ENCODE measurements at places on chromosomes 12 and 14.
A peak's percentile ranks its signal among the peaks of the same experiment; 100 is the strongest.

GRCh38 chr12:49875115-49875720, 28.5 kb downstream of the FAIM2 start:
- no peak for DNase-seq

DNA sequence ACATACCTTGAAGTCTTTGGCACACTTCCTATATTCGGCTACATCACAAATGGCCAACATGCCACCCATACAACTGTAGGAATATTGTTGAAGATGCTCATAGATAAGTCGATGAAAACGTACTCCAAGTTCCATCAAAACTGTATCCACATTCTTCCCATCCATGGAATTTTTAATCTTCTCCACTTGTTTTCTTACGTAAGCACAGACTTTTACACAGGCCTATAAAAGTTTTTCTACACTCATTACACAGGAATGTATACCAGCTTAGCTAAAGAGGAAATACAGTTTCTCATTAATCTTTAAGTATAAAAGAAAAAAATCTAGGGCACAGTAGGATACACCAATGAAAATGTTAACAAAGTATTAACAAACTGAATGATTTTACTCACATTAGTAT, 59.1 kb downstream of the EXOC5 start:
- DNase-seq, result no peak

- no peak for DNase-seq
Observed at GRCh38 chr12:69569236-69569635, 16.0 kb upstream of the CCT2 start.

DNA sequence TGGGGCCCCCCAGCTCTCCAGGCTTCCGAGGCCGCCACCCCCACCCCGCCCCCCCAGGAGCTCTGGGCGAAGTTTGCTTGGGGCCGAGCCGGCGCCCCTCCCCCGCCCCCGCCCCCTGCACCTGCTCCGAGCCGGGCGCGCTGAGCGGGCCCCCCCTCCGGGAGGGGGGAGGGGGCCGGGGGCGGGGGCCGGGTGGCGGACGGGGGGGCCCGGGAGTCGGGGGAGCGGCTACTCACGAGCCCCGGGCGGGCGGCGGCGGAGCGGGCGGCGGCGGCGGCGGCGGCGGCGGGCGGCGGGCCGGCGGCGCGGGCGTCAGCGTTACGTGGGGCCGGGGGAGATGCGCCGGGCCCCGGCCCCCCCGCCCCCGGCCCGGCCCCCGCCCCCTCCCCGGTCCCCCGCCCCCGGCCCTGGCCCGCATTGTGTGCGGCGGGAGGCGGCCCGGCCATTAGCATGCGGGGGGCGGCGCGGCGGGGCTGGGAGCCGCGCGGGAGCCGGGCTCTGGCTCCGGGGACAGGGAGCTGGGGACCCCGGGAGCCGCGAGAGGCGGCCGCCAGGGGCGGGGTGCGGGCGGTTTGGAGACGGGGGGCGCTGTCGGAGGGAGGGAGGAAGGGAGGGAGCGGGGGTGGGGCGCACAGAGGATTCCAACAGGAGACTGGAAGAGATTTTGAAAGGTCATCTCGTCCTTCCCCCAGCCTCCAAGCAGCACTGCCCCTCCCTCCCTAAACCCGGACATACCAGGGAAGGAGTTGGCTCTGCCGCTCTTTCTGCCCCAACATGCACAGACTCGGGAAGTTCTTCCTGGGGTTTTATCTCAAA, at the start of gene ZNF219:
Gene ZNF219, minus strand, starts transcription at position 580 of the 816 bp plus-strand sequence. CDS start 5,064 bp downstream, outside the sequence.
- DNase-seq, result peak; percentile 80

GRCh38 chr12:103729499-103729898, 111.5 kb downstream of the NT5DC3 start:
- DNase-seq, result no peak

DNA sequence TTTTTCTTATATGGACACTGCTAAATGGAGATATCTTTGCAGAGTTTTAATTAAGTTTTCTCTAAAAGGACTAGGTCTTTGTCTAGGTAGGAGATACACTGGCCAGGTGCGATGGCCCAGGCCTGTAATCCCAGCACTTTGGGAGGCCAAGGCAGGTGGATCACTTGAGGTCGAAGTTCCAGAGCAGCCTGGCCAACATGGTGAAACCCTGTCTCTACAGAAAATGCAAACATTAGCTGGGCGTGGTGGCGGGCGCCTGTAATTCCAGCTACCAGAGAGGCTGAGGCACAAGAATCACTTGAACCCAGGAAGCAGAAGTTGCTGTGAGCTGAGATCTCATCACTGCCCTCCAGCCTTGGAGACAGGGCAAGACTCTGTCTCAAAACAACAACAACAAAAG, 17.1 kb upstream of the CERS5 start:
- no peak for DNase-seq

- DNase-seq, result no peak
Observed at GRCh38 chr12:88062474-88062873, 33.3 kb upstream of the C12orf50 start.

DNA sequence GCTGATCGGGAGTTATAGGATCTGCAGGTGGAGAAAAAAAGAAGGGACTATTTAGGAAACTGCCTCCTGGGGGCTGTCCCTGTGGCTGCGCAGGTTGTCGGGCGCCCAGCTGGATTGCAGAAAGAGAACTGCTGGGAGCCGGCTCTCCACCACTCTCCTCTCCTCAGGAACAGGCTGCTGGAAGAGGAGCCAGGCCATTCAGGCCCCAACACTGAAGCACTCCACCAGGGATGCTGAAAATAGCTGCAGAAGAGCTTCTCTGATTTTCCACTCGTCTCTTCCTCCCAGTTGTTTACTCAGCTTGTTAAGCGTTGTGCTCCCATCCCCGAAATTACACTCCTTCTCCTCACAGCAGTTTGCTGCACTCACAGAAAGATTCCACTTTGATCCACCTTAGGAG, 347.3 kb downstream of the GLT1D1 start:
- no peak for DNase-seq

DNA sequence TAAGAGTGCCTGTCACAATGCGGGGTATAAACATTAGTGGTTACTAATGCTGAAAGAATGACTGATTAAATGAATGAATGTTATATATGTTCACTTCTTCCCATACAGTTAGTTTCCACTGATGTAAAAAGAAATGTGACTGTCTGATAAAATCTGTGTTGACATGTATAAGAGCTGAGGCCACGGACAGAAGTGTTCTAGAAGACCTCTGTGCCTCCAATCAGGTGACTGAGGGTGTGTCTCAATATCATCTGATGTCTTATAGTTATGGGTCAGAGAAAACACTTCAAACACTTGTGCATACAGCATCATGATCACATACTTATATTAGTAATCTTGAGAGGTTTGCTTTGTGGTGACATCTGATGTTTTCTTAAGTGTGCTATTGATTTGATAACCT, 183.4 kb downstream of the TTC7B start:
- DNase-seq, result no peak

DNA sequence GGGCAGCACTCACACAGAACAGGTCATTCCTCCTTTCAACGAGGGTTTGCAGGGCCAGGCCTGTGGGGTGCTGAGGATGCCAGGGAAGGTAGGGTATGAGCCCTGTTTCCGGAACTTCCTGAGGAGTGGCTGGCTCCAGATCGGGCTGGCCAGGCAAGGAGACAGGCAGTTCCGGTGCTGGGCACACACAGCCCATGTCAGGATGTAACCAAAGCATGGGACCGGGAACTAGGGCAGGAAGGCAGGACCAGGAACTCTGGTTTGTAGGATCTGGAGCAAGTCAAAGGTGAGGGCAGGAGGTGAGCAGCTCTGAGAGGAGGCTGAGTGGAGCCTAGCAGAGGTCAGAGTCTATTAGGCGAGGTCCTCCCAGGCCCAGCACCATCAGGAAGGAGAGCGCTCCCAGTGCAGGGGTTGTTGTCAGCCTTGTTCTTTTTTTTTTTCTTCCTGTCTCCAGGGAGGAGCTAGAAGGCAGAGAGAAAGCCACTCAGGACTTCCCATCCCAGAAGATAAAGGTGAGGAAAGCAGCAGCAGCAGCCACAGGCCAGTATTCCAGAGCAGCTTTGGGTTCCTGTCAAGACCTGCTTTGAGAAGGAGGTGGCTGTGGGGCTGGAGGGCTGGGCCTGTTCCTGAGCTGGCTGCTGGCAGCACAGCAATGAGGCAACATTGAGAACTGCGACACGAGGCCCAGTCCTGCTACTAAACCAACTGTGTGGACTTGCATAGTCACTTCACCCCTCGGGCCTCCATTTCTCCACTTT, 49.0 kb upstream of the PTGR2 start:
- no peak for DNase-seq

GRCh38 chr12:128976120-128976738, 123.0 kb downstream of the GLT1D1 start:
- DNase-seq, result peak; percentile 42

DNA sequence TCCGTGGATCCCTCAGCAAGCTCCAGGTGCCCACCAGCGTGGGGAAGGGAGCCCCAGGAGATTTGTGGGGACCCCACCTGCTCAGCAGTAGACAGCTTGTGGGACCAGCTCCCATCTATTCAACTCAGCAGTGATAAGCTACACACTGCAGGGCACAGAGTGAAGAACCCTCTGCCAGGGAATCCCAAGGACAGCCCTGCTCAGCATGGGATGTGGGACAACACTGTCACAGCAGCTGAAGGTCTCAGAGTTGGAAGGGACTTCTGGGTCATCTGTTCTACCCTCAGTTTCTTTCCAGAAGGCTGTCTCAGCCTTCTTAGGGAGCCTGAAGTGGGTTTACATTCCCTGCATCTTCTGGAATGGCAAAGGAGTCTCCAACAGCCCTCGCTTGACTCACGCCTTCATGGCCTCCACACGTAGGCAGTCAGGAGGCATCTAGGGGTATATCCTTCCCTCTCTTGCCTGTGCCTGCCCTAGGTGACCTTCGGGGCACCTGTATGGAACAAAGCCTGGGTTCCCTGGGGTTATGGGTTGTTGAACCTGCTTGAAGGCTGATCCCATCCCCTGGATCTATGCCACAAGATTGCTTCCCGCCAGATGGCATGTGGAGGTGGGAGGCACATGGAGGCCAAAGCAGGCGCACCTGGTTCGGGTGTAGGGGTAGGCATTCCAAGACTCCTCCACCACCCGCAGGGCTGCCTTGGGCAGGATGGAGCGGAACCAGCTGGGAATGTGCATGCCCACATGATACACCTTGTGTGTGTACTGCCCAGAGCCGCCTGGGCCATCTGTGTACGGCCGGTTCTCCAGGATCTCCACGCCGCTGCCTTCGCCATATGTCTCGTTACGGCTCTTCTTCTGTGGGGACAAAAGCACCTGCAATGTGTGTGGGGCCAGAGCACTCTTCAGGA, 33.0 kb downstream of the ARL6IP4 start:
- DNase-seq, result no peak

- no peak for DNase-seq
Observed at GRCh38 chr12:50477241-50477832, 27.4 kb upstream of the DIP2B start.
